ENCODE measurements at places on chromosomes 16 and 17.

GRCh38 chr17:68248199-68248825, 469 bp downstream of the AMZ2 start:
- DNase-seq = no peak

GRCh38 chr17:57902800-57903759, 52.1 kb downstream of the CUEDC1 start:
- peak; percentile 86 for DNase-seq

DNA sequence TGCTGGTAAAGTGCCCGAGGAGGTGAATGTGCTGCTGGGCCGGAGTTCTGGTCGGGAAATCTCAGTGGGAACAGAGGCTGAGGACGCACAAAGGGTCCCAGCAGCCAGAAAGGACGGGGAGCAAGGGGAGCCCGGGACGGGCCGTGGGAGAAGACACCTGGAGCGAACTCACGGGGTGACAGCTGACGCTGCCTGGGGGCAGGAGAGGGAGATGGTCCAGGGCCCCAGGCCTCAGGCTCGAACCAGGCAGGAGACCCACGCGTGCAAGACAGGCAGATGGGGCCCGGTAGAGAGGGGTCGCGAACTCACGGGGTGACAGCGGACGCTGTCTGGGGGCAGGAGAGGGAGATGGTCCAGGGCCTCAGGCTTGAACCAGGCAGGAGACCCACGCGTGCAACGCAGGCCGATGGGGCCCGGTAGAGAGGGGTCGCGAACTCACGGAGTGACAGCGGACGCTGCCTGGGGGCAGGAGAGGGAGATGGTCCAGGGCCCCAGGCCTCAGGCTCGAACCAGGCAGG, 72.9 kb downstream of the METRNL start:
- DNase-seq = no peak

DNA sequence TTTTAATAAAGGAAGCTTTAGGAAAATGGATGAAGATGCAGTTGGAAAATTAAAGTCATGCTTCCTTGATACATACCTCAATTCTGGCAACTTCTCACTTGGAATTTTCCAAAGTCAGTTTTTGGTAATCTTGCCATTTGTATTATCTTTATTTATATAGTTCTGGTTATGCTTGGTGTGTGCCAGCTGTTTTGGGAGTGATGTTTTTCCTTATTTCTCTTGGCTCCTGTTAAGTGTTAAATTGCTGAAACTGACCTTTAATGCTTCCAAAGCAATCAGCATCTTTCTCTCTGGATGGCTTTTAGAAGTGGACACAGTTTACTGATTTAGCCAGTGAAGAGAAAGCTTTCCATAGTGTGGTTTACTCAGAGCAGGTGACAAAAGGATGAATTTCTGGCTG, 70.1 kb upstream of the HAS3 start:
- no peak for DNase-seq

DNA sequence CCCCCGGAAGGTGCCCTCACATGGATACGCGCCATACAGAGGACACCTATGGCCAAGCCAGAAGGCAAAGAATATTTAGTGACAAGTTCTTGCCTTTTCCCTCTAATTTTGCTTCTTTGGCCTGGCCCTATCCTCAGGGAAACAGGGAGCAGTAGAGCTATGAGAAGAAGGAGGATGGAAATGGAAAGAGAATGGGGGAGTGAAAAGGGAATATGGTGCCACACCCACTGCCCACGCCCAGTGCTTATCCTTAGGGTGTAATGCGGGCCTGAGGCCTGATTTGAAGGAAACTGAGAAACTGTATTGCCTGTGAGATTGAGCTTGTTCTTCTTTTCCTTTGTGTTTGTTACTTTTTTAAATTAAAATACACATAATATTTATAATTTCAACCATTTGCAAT, 255.1 kb downstream of the HS3ST3A1 start:
- DNase-seq = no peak

DNA sequence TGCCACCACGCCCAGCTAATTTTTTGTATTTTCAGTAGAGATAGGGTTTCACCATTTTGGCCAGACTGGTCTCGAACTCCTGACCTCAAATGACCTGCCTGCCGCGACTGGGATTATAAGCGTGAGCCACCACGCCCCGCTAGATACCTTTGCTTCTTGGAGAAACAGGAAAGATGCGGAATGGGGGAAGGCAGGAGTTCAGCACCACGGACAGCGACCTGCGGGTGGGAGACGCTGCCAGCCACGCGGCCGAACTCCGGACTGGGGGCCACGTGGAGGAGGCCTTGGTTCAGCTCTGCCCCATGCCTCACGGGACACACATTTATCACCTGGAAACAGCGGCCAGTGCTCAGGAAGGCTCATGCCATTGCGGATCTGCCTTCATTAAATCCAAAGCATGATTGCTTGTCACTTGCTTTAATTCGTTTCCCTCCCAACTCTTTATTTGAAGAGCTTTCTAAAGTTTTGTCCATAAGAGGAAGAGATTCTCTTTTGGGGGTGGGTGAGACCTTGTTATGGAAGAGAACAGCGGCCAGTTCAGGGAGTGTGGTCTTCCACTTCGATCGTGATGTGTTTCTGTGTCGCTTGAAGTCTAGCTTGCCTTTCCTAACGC, 219.9 kb downstream of the ENGASE start:
- peak; percentile 95 for DNase-seq

DNA sequence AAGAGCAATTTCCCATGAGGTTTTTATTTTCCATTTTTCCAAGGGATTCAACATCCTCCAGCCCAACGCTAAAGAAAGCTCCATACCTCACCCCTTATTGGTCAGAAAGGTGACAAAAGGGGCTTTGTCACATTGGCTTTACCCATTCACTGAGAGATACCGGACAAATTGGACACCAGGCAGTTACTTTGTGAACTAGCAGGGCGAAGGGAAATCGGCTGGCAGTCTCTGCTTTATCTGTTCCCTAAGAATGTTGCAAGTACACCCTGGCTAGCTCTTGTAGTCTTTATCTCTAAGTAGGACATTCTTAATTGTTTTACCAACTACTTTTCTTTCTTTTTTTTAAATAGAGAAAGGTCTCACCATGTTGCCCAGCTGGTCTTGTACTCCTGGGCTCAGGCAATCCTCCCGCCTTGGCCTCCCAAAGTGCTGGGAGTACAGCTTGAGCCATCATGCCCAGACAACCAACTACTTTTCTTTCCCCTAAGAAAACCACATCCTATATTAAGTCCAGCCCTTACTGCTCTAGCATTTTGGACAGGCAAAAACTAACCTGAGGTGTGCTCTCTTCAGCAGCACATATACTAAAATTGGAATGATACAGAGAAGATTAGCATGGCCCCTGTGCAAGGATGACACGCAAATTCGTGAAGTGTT, 16.8 kb downstream of the PRPSAP1 start:
- DNase-seq = no peak
